ENCODE measurements at places on chromosomes 4 and X.

DNA sequence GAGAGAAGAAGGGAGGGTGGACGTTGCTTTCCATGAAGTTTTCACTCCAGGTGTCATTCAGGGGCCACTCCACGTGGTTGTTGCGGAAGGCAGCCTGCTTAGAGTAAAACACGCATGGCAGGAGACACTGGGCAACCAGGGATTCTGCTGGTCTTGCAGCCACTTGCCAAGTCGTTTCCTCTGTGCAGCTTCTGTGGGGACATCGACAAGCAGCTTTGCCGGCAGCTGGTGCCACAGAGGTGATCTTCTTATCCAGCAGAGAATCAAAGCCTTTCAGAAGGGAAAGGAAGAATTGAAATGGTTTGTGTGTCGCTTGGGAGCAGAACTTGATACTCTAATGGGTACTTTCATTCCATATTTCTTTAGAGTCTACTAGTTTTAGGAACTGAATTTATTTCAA is 867.1 kb upstream of the TENM3 start:
- no peak for DNase-seq

- DNase-seq: no peak
These were observed 15.1 kb downstream of the TBC1D9 start for GRCh38 chr4:140740906-140741670.

DNA sequence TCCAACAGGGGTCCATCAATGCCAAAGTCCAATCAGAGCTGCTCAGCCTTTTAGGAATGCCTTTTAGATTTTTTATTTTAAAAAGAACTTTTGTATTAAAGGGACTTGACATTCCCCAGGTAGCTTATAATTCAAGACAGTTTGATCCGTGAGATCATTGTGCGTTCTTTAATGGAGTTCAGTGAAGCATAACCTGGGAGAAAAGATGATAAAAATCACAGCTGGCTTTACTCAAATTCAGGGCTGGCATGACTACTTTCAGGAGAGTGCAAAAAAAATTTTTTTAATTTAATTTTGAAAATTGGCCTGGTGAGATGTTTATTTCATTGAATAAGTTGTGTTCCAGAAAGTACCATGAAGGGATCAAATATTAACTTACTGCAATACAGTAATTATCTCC is 118.2 kb downstream of the VCX2 start:
- DNase-seq: no peak

- DNase-seq: peak; percentile 54
These were observed 19.1 kb downstream of the SH3BP2 start for GRCh38 chr4:2811830-2812611.

DNA sequence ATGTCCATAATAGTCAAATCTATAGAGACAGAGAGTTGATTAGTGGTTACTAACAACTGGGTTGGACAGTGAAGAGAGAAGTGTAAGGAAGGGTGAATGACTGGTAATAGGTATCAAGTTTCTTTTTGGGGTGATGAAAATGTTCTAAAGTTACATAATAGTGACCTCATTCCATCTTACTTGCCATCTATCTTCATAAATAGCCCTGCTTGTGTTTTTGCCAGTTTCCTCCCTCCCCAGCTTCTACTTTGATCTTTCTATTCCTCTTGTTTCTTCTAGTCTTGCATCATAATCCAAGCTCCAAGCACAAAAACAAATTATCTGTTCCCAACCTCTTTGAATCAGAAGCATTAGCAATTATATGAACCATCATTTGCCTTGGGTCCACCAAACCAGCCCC is 40.2 kb upstream of the TET2 start:
- no peak for DNase-seq

DNA sequence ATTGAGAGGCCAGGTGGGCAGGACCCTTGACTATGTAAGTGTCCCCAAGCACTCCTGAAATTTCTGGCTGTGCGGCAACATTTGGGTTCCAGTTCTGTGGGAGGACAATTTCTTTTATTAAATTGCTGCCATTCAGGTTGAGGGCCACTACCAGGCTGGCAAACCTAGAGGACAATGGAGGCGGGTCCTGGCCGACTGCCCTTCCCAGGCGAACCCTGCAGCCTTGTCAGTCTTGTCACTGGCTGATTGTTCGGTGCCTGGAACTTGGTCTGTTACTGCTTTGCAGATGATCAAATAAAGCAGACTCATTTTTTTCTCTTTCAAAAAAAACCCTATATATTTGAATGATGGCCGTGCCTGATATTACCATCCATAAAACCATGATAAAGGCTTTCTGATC is 6.6 kb upstream of the TMEM128 start:
- no peak for DNase-seq

Data from activated T-helper 1 cell treated with Interleukin-2 at 50 U/mL for 16 hours (primary cell).